ENCODE measurements at places on chromosomes 12 and 14.

DNA sequence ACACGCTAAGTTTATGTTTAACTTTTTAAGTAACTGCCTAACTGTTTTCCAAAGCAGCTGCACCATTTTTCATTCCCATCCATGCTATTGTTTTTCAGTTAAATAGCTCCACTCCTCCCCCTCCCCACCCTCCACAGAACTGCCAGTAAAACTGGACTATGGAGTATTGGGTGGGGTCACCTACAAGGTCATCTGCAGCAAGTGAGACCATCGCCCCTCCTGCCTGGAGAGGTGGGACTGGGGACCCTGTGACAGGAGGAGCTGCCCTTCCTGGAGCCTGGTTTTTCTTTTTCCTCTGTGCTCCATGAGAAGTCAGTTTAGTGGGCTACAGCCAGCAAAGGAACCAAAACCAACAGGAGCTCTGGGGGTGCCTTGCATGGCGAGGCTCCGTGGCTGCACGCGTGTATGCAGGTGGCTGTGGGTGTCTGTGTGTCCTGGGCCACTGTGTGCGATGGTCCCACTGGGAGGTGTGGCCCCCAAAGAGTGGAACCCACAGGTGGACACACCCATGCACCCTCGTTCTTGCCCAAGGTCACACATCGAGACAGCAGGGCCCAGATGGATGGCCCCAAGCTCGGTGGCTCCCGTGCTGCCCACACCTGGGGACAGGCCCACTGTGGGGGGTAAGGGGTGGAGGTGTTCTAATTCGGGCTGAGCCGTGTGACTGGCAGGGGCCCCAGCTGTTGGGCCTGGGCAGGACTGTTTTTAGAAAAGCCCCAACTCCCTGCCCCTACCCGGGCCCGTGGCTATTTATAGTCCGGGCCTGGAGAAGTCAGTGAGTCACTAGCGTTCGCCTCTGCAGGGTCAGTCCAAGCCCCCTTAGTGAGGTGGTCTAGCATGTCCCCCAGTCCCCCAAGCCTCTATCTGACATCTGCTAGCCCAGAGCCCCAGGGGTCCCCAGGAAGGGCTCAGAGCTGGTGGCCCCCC is 2.3 kb upstream of the ADSS1 start:
- H3K27ac ChIP-seq, result no peak overlapping the region
- H3K4me3 ChIP-seq, result no peak overlapping the region
- no peaks in the 10 kb centered on the region for H3K36me3 ChIP-seq
- no peaks in the 10 kb centered on the region for H3K27me3 ChIP-seq

- H3K36me3 ChIP-seq, result no peaks in the 10 kb centered on the region
- no peak overlapping the region for H3K4me3 ChIP-seq
- H3K27ac ChIP-seq, result no peak overlapping the region
- H3K4me1 ChIP-seq, result peaks cover 7% of the 10 kb centered on the region
- peak; percentile 30 for DNase-seq
Observed at GRCh38 chr12:1618489-1618888, 10.5 kb upstream of the WNT5B start.

DNA sequence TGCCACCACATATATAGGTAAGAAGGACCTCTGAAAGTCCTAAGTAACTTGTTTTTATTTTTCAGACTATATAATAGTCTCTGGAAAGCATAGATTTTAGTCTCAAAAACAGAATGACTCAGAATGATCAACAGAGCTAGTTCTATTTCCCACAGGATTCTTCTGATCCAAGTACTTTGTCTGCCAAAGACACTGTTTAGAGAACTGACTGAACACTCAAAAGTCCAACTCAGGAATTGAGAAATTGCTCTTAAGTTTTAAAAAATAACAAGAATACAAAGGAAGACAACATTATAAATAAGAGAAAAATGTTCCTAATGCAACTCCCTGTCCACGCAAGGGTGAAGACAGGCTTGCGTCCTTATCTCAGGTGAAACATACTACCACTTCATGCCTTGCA is 29.0 kb downstream of the LGMN start:
- no peak for DNase-seq
- no peaks in the 10 kb centered on the region for H3K4me1 ChIP-seq
- no peaks in the 10 kb centered on the region for H3K27me3 ChIP-seq
- H3K27ac ChIP-seq, result no peak overlapping the region

GRCh38 chr12:121050725-121051124 is 11.7 kb upstream of the OASL start:
- H3K36me3 ChIP-seq, result no peaks in the 10 kb centered on the region
- DNase-seq, result peak; percentile 16
- no peak overlapping the region for H3K27ac ChIP-seq
- no peaks in the 10 kb centered on the region for H3K4me1 ChIP-seq

- no peak for DNase-seq
- no peaks in the 10 kb centered on the region for H3K36me3 ChIP-seq
- H3K27ac ChIP-seq, result no peak overlapping the region
- no peak overlapping the region for H3K4me3 ChIP-seq
Observed at GRCh38 chr12:93614917-93615596, 42.6 kb downstream of the SOCS2 start.

DNA sequence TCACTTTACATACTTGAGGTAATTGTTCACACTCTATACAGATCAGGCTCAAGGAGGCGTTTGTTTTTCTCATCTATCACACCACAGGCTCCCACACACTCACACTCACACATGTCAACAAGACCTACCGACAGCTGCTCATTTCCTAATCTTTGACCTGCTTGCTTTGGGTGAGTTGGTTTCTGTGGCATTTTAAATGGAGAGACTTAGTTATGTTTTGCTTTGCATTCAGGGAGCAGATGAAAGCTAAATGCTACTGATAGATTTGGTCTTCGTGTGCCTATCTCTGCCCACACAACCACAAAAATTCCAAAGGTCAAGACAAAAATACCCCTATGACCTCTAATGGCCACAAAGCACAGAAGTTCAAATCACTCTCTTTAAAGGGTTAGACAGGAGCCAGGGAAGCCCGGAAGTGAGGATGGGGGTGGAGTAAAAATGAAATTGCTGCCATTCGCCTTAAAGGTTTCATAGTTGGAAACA is 203.5 kb upstream of the G2E3 start:
- DNase-seq, result no peak
- H3K27ac ChIP-seq, result no peak overlapping the region
- H3K4me1 ChIP-seq, result no peaks in the 10 kb centered on the region
- no peak overlapping the region for H3K4me3 ChIP-seq
- no peaks in the 10 kb centered on the region for H3K36me3 ChIP-seq

- H3K4me1 ChIP-seq, result no peaks in the 10 kb centered on the region
- H3K27ac ChIP-seq, result no peak overlapping the region
- no peak for DNase-seq
- peaks cover 20% of the 10 kb centered on the region for H3K36me3 ChIP-seq
- no peaks in the 10 kb centered on the region for H3K27me3 ChIP-seq
- H3K4me3 ChIP-seq, result no peak overlapping the region
Observed at GRCh38 chr12:68733661-68734071, 12.3 kb upstream of the SLC35E3 start.

GRCh38 chr12:70982991-70983390 is 62.5 kb upstream of the PTPRR start:
- H3K27me3 ChIP-seq, result no peaks in the 10 kb centered on the region
- no peaks in the 10 kb centered on the region for H3K4me1 ChIP-seq

DNA sequence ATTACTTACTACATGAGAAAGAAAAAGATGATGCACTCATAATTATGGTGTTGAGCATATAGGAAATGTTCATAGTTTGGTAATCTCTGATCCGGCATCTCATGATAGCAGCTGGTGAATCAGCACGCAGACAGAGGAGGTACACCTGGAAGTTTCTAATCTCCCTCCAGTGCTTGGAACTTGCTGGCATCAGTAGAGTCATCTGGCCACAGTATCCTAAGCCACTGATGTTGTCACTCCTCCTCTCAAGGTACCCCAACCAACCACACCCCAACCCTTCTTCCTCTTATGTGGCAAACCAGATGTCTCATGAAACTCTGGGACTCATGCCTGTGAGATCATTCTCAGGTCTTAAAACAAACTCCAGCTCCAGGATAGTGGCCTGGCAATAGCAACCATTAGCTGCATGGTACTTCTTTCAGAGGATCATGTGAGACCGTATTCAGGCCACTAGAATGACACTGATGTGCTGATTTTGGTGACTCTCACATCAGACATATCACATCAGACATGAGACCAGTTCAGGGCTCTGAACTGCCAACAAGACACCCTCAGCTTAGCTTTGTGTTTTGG is 143.0 kb downstream of the RASSF9 start:
- DNase-seq, result no peak
- H3K27me3 ChIP-seq, result no peaks in the 10 kb centered on the region
- no peaks in the 10 kb centered on the region for H3K36me3 ChIP-seq
- no peak overlapping the region for H3K27ac ChIP-seq
- no peaks in the 10 kb centered on the region for H3K4me1 ChIP-seq

- H3K4me3 ChIP-seq, result no peak overlapping the region
- DNase-seq, result no peak
- H3K27ac ChIP-seq, result no peak overlapping the region
- no peaks in the 10 kb centered on the region for H3K36me3 ChIP-seq
- H3K27me3 ChIP-seq, result no peaks in the 10 kb centered on the region
- H3K4me1 ChIP-seq, result peaks cover 17% of the 10 kb centered on the region
Observed at GRCh38 chr12:93137656-93138612, 208.8 kb upstream of the EEA1 start.

GRCh38 chr14:100423317-100424010 is 100.3 kb downstream of the SLC25A47 start:
- H3K4me3 ChIP-seq, result no peak overlapping the region
- H3K27ac ChIP-seq, result no peak overlapping the region
- H3K36me3 ChIP-seq, result no peaks in the 10 kb centered on the region
- no peak for DNase-seq
